ENCODE measurements at places on chromosomes 16 and 17.

DNA sequence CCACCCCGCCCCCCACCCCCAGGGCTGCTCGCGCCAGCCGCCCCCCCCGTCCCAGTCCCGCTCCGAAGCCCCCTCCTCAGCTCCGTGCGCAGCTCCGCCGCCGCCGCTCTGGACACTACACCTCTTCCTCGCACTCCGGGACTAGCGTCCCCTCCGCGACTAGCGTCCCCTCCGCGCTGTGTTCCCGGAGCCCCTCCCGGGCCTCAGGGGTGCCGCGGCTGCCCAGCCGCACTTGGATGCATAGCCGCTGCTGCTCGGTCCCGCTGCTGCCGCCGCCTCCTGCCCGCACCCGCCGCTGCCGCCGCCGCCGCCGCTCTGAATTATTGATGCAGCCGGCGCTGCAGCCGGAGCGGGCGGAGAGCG is at the start of gene CBLN1:
Gene CBLN1 (minus strand): TSS at position 359 of the 363 bp plus-strand sequence. CDS start 373 bp downstream, outside the sequence.
- DNase-seq, result no peak

GRCh38 chr16:50302472-50303005 is 36.2 kb downstream of the ADCY7 start:
- no peak for DNase-seq

DNA sequence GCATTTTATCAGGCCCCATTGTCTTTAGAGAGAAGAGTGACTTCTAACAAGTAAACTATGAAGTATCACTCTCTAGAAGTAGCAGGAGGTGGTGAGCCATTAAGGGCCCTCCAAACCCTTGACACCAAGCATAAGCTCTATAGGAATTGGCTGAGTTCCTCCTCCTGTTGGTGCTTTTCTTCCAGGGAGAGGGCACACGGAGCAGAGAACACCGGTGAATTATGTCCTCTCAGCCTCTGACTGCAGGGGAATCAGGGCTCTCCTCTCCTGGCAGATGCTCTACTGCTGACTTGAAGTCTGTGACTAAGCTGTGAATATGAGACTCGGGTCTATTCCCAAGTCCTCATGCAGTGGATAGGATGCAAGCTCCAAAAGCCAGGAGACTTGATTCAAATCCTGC is 32.3 kb downstream of the CHD9 start:
- DNase-seq, result no peak

DNA sequence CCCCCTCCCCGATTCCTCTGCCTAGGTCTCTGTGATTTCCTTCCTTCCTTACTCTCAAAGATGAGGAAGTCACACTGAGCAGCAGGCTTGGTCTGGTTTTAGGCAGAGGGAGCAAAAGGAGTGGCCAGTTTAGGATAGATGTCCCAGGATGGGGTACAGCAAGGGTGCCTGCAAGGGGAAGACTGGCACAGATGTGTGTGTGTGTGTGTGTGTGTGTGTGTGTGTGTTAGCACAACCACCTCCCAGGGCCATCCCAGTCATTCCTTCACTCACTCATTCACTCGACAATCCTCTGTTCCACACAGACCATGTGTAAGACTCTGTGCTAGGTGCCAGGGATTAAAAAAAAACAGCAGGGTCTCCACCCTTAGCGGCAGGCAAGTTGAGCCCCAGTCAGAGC is 35.9 kb downstream of the TMEM132E start:
- DNase-seq, result no peak

GRCh38 chr16:3214904-3215600 is 19.9 kb downstream of the ZNF200 start:
- DNase-seq, result no peak

GRCh38 chr17:17089796-17090641 is 47.8 kb downstream of the MPRIP start:
- no peak for DNase-seq

DNA sequence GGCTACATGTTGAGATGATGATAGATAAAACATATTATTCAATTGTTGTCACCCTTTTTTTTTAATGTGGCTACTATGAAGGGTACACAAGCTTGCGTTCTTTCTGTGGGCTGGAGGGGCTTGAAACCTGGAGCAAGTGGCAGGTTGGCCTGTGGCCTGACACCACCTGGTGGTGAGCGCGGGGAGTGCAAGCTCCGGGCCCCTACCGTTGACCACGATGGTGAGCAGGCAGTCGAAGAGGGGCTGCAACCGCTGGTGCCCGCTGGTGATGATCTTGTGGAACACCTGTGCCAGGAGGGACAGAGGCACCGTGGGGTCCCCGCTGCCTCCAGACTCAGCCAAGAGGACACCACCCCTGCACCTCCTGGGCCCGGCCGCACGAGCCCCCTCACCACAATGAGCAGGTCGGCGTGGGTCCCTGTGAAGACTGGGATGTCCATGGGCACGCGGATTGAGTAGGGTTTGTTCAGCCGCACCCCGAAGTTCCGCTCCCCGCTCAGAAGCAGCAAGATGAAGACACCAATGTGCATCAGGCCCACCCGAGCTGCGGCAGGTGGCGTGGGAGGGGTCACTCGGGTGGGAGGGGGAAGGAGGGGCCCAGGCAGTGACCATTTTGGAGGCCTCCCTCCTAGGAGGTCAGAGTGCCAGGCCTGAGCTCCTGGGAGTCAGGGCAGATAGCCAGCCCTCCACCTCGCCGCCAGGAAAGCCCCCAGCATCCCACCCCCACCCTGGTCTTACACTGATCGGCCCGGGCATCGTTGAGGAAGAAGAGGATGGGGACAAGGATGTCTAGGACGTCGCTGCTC is 14.4 kb downstream of the HID1 start:
- DNase-seq, result no peak
